ENCODE measurements at places on chromosomes 5 and 9.

GRCh38 chr9:108666240-108666784 is 189.5 kb downstream of the ACTL7B start:
- peak; percentile 79 for DNase-seq

- DNase-seq, result no peak
Measured at GRCh38 chr5:56094579-56095361, 100.0 kb upstream of the IL6ST start.

GRCh38 chr5:107937651-107938355 is 267.1 kb upstream of the EFNA5 start:
- DNase-seq, result no peak

GRCh38 chr5:176574297-176574591 is 25.1 kb downstream of the CDHR2 start:
- DNase-seq, result no peak

GRCh38 chr9:17623965-17624364 is 45.1 kb downstream of the SH3GL2 start:
- DNase-seq, result no peak

- peak; percentile 91 for DNase-seq
Measured at GRCh38 chr9:15086778-15087324, 176.6 kb upstream of the FREM1 start.

GRCh38 chr9:32566770-32567169 is 6.2 kb downstream of the NDUFB6 start:
- no peak for DNase-seq

GRCh38 chr5:148733601-148734438 is 79.5 kb upstream of the HTR4 start:
- DNase-seq, result peak; percentile 77

- DNase-seq, result peak; percentile 34
Measured at GRCh38 chr5:153672347-153673090, 182.0 kb downstream of the GRIA1 start.

DNA sequence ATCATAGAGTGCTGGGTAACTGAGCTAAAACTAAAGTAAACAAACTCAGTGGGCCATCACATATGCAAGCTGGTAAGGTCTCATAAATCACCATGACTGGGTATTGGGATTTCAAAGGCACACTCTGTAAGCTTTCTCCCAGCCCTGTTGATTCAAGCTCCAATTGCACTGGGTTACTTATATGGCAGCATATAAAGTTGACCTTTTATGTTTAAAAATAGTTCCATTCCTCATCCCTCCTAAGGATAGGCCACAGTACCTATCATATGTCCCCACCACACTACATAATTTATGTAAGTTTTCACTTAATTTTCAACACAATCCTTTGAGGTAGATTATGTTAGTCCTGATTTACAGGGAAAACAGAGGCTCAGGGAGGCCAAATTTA is 438.4 kb downstream of the RAB3C start:
- no peak for DNase-seq

Measured in AG10803 (cell line).